ENCODE measurements at places on chromosomes 5 and 9.

DNA sequence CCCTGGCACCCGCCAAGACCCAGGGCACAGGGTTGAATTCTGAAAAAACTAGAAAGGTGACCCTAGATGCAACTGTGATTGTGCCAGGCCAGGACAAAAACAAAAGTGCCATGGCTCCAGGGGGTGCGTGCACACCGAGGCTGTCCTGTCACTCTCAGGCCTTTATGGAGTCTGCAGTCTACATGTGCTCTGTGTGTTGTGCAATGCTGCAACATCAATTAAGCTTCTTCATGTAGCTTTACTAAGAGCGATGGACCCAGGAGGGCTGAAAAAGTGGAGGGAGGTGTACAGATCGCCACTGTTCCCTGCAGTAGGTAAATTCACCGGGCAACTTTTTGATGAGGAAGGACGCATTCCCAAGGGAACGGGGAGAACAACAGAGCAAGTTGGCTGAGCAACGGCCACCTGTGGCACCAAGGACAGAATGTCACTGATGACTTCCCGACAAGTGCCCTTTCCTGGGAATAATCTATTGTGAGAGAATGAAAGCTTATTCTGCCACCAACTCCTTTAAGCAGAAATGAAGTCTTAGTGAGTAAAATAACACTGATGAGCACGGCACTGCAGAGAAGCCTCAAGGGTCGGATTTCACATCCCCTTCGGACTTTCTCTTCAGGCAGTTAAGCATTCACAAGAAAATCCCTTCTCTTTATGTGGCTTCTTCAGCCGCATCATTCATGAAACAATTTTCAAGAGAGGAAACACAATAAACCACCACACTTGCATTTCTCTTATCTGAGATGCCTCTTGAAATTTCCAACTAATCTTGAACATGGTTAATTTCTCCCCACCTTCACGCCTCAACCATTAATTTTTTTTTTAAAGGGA lies 149.6 kb downstream of the DROSHA start:
- no peak for DNase-seq

GRCh38 chr5:174532455-174533453 lies 191.6 kb upstream of the MSX2 start:
- DNase-seq: peak; percentile 95

DNA sequence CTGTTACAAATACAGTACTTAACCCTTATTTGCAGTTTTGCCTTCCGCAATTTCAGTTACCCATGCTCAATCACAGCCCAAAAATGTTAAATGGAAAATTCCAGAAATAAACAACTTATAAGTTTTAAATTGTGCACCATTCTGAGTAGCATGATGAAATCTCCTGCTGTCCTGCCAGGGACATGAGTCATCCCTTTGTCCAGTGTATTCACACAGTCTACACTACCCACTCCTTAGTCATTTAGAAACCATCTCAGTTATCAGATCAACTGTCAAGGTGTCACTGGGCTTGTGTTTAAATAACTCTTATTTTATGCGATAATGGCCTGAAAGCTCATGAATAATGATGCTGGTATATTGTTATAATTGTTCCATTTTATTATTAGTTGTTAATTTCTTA lies 95.8 kb downstream of the PLCXD3 start:
- DNase-seq: no peak

DNA sequence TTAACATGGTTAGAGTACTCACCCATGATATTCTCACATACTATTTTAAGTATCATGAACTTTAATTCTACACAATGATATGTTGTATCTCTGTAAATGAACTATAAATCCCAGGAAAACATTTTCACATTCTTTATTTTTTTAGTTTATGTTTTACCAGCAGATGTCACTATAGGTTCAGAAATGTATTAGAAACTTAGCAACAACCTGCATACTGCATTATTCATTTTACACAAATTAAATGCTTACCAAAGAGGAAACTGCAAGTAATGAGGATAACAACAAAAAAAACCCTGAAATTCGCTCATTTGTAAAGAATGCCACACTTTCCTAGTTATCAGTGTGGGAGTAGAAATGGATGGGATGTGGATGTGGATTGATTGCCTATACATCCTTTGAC lies 217.5 kb upstream of the OTULINL start:
- DNase-seq: peak; percentile 60

- DNase-seq: no peak
Observed at GRCh38 chr5:11715461-11716196, 188.6 kb downstream of the CTNND2 start.

DNA sequence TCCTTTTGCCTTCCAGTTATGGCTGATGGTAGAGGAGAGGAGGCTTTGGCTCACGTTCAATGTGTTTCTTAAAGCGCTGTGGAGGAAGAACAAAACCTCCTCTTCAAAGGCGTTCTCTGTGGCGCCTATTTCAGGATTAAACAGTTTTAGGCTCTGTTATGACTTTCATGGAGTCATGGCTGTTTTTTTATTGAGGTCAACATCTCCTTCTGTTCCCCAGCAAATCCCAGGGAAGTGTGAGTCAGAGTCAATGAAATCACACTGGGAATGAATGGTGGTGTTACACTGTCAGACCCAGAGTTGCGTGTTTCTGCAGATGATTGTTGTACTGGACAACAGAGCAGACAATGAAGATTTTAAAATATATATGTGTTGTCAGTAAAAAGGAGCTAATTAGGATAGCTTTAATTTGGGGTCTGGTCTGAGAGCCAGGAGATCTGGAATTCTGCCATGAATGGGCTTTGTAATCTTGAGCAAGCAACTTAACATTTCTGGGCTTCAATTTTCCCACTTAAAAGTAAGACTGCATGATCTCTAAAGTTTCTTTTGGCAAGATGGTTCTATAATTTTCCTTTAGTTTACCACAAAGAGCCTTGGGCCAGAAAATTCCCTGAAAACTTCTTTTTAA lies 240.7 kb downstream of the CSNK1G3 start:
- DNase-seq: no peak

- DNase-seq: no peak
Observed at GRCh38 chr5:168696611-168697010, 117.4 kb upstream of the PANK3 start.

DNA sequence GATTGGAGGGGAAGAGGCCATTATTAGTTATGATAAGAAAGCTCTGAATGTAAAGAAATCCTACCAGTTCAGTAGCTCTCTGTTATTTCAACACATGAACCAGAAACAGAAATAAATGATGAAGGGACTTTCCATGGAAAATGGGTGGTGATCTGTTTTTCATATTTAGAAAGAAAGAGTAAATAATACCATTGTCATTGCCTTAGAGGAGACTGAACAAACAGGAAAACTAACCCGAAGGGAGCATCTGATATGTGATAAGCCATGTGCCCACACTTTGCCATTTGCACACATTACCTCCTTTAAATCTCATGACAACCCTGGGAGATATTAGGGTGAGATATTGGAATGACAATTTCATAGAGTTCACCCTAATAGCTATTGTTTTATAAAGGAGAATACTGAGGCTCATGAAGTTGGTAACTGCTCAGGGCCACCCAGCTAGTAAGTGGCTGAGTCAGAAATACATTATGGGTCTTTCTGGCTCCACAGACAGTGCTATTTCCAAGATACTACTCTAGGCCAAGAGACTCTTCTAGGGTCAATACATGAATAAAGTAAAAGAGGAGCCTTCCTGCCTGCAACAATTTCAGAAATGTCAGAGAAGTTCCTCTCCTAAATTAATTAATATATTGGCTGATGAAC lies 111.0 kb upstream of the SLIT3 start:
- DNase-seq: no peak

- no peak for DNase-seq
Observed at GRCh38 chr9:132461281-132461896, 51.4 kb downstream of the CFAP77 start.

GRCh38 chr5:174414315-174414710 lies 310.1 kb upstream of the MSX2 start:
- DNase-seq: no peak
